CD4-positive, alpha-beta T cell treated with Interleukin-17A for 4 hours (primary cell): ENCODE measurements at places on chromosomes 2 and 18.

GRCh38 chr2:180871649-180872048 is 108.8 kb upstream of the UBE2E3 start:
- no peak for DNase-seq

DNA sequence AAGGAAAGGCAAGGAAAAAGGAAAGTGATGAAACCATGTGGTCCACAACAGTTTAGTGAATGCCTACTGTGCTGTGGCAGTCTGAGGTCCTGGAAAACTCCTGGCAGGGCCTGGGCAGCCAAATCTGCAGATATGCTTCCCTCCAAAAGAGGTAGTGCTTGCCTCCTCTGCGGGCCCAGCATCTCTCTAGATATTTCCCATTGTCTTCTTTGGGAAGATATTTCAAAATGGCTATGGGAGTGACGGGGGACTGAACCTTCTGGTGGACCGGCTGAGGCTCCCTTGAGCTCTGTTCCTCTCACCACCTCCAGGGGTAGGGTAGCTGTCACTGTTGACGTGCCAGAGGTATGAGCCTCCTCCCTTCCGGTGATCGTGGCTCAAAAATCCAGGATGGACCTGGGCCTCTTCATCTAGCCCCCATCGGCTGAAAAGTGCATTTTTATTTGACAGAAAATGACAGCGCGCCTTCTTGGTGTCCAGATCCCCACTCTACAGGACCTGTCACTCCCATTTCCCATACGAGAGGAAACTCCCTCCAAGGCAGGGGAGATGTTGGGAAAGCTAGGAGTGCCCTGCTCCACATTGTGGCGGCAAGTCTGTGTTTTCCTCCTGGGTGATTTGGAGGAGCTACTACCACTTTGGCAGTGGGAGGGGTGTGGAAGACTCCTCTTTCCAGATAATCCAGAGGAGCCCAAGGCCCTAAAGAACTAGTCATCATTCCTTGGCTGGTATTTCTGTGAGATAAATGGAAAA is 9.4 kb upstream of the PAX3 start:
- DNase-seq: no peak

GRCh38 chr2:133248264-133248663 is 320.0 kb downstream of the NCKAP5 start:
- DNase-seq: no peak

- DNase-seq: no peak
Measured at GRCh38 chr18:58558471-58558870, 70.4 kb downstream of the ALPK2 start.

DNA sequence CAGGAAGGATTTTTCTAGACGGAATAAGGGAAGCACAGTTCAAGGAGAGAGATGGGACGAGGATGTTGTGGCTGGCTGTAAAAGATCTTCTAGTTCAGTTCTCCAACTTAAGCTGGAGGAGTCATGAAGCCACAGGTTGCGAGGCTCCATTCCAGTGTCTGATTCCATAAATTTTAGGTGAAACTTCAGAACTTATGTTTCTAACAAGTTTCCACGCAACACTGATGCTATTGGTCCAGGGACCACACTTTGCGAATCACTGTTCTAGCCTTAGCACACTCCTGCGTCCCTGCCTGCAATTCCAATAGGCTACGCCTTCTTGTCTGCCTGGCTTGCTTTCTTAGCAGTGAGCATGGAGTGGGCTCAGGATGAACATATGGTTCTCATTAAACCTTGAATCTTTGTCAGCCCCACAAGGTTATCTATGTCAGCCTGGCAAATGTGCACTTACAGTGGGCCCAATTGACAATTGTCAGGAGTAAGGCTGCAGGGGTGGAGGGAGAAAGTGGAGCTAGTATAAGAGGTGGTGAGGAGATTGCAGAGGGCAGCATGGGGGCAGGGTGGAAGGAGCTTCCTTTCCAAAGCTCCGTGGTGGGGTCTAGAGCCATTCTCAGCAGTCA is 438.1 kb upstream of the ST6GAL2 start:
- no peak for DNase-seq

GRCh38 chr2:239734436-239735005 is 290.6 kb downstream of the NDUFA10 start:
- no peak for DNase-seq

- DNase-seq: peak; percentile 70
Measured at GRCh38 chr2:241272303-241273209, 42.9 kb downstream of the HDLBP start.

GRCh38 chr2:111702804-111703196 is 181.2 kb downstream of the ANAPC1 start:
- no peak for DNase-seq

DNA sequence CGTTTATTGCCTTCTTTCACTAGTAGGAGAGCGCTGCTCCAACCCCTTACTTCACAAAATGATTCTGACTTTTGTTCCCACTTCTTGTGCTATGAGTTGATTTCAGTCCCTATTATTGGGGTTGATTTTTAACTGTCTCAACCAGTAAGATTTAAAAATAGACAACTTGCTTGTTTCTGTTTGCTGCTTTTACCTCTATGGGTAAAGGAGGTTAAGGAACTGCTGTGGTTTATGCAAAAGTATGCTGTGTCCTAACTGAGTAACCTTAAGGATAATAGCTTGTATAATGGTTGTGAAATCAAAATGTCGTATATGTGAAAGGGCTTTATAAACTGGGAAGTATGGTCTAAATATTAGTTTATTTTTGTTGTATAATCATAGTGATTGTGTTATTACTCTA is 22.6 kb downstream of the ALMS1 start:
- no peak for DNase-seq

- DNase-seq: no peak
Measured at GRCh38 chr2:30691091-30691947, 115.9 kb downstream of the CAPN13 start.

DNA sequence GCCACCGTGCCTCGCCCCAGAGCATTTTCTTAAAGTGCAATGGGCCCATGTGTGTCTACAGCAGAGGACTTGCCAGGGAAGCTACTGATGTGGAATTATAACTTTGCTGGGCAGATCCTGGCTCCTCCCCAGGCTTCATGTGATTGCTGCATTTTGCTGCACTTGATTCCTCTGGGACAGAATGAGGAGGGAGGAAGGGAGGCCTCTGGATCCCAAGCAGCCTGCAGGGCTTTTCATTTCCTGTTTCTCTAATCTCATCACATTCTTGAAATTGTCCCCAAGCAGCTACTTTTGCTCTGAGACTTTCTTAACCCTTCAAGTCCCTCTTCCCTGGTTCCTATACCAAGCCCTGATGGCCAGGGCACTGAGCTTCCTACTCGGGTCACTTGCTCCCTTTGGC is 134.4 kb upstream of the SEC11C start:
- no peak for DNase-seq

DNA sequence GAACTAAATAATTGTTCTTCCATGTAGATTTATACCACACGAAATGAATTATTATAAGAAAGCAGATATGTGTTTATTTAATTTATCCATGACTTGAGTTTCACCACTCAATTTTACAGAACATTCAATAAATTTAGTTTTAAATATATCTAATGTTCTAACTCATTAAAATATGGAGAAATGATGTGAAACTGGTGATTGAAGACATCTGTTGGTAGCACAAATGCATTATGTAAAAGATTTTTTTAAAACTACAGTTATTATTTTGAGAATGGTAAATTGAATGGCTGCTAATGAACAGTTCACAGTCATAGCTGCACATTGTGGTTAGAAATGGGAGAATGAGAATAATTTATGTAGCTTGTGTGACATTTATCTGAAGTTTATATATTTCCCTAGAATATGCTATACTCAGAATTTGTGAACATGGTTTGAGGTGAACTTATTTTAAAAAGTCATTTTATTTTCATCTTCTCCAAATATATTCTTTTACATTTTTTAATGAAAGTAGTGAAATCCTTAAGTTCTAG is 203.5 kb downstream of the DPP4 start:
- DNase-seq: no peak

DNA sequence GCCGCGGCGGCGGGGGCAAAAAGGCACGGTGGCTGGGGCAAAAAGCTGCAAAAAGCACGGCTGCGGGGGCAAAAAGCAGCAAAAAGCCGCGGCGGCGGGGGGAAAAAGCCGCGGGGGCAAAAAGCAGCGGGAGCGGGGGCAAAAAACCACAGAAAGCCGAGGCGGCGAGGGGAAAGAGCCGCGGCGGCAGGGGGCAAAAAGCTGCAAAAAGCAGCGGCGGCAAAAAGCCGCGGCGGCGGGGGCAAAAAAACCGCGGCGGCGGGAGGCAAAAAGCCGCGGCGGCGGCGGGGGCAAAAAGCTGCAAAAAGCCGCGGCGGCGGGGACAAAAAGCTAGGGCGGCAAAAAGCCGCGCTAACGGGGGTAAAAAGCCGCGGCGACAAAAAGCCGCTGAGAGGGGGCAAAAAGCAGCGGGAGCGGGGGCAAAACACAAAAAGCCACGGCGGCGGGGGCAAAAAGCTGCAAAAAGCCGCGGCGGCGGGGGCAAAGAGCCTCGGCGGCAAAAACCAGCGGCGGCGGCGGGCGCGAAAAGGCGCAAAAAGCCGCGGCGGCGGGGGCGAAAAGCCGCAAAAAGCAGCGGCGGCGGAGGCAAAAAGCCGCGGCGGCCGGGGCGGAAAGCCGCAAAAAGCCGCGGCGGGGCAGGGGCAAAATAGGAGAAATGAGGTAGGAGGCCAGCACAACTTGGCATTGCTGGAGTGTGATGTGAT is 123.4 kb downstream of the ANKRD30BL start:
- no peak for DNase-seq

DNA sequence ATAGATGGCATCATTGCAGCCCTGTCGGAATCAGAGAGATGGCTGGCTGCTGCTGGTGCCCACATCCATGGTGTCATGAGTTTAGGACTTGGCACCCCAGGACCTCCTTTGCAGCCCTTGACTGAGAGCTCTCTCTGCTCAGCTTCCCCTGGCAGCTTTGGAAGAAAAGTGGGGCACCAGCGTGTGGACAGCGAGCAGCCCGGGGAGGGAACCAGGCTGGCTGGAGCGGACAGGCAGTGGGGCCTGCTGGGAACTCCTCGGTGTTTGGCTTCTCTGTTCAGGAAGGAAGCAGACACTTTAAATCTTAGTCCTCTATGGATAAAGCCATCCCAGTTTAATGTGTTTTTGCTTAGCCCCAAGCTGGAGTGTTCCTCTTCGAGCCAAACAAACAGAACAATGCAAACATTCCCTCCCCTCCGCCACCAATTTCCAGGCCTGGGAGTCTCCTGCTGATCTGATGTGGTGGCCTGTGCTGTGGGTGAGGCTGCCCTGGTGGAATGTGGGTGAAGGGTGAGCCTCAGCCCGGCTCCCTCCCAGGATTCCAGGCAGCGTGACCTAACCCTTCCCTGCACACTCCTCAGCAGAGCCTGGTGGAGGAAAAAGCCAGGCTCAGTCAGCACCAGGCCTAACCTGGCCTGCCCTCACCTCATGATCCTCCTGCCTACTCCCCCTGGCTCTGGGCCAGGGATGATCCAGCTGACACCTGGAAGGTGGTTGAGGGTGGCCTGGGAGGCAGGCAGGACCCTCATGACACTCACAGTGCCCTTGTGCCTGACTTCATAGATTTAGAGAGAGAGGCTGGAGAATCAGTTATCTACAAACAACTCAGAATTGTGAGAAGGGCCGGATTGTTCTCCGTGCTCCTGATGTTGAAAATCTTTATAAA is 21.6 kb upstream of the ITGB6 start:
- DNase-seq: no peak

DNA sequence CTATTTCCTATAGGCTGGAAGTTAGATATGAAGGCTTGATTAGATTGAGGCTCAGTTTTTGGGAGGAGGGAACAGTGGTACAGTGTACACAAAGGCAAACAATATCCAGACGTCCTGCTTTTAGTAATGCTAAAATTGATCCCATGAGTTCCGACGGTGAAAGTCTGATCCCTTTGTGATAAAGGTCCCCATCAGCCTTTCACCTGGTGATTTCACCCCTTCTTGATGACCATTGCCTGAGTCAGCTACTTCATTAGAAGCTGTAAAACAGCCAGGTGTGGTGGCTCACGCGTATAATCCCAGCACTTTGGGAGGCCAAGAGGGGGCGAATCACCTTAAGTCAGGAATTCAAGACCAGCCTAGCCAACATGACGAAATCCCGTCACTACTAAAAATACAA is 29.7 kb downstream of the TWSG1 start:
- no peak for DNase-seq

DNA sequence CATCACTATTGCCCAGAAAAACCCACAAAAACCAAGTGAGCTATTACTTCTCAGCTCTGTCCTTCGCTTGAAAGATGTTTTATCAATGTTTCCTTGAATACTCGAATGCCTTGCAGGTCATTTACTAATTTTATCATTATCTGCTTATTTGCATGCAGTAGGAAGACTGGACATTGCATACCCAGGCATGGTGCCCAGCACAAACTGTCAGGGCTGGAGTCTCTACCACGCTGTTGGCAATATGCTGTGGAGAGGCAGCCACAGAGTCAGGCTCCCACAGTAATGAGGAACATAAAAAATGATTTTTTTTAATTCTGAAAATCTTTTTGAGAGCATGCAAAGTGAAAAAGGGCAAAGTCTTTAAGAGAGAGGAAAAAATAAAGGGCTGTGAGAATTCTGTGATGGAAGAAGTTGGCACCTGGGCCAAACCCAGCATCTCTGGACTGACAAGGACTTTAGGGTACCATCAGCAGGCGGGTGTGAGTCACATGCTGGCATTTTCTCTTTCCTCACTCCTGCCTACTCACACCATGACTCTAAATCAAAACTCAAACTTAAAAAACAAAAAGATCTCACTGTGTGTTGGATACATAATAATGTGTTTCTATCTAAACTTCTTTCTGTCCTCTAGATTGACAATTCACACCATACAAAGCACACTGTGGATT is 709.8 kb upstream of the FANCL start:
- no peak for DNase-seq

GRCh38 chr2:239311132-239312040 is 89.4 kb downstream of the HDAC4 start:
- DNase-seq: no peak

DNA sequence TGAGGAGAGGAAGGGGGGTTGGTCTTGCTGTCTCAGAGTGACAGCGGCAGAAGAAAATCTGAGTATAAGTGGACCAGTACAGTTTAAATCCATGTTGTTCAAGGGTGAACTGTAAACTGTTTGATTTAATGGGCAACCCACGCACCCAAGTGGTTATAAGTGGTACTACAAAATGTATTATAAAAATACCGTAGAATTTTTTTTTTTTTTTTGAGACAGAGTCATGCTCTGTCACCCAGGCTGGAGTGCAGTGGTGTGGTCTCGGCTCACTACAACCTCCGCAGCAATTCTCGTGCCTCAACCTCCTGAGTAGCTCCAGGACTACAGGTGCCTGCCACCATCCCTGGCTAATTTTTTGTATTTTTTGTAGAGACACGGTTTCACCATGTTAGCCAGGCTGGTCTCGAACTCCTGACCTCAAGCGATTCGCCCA is 2.1 kb upstream of the CHCHD5 start:
- DNase-seq: peak; percentile 43

DNA sequence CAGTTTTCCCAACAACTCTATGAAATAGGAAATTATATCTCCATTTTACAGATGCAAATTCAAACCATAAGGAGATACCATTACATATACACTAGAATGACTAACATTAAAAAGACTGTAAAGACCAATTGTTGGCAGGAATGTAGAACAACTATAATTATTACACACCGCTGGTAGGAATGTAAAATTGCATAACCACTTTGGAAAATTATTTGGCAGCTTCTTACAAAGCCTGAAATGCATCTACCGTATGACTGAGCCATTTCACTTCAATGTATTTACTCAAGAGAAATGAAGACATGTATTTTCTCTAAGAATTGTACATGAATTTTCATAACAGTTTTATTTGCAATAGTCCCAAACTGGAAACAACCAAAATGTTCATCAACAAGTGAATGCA is 189.1 kb upstream of the BCL2L11 start:
- DNase-seq: no peak
